ENCODE measurements at places on chromosomes 5 and 9. TPM values are rescaled to one million over a fixed set of nuclear protein-coding genes. Genes with fewer than 3 reads are reported as not detected.

The FST gene
- 95.7 TPM for total RNA-seq

The DAB2IP gene
- total RNA-seq = 36.7 TPM

The ZMYND19 gene
- 16.8 TPM for total RNA-seq

The FCN1 gene
- not detected for total RNA-seq

The TMOD1 gene
- 0.79 TPM for total RNA-seq

The WDR38 gene
- not detected for total RNA-seq

The MYOT gene
- total RNA-seq = not detected

The PRUNE2 gene
- total RNA-seq = 65.3 TPM

The SPATA6L gene
- 0.79 TPM for total RNA-seq

The REEP2 gene
- 6.8 TPM for total RNA-seq

The QRFP gene
- not detected for total RNA-seq

The C7 gene
- total RNA-seq = 15.2 TPM

The SUSD3 gene
- not detected for total RNA-seq

The ECM2 gene
- 8.2 TPM for total RNA-seq

The PCDHGA9 gene
- 5.7 TPM for total RNA-seq

The INPP5E gene
- total RNA-seq = 5.3 TPM

The NR4A3 gene
- total RNA-seq = 2.4 TPM

The STK32A gene
- total RNA-seq = 3.4 TPM

The PLEKHG4B gene
- total RNA-seq = not detected

The CCDC192 gene
- not detected for total RNA-seq

The PCDHGC5 gene
- total RNA-seq = 3.4 TPM

The BARHL1 gene
- not detected for total RNA-seq

The IL5 gene
- not detected for total RNA-seq

The FOXD4 gene
- 0.06 TPM for total RNA-seq

The SPRY4 gene
- total RNA-seq = 16.5 TPM

The MTX3 gene
- total RNA-seq = 10.6 TPM
